ENCODE measurements at places on chromosomes 6 and 20.

DNA sequence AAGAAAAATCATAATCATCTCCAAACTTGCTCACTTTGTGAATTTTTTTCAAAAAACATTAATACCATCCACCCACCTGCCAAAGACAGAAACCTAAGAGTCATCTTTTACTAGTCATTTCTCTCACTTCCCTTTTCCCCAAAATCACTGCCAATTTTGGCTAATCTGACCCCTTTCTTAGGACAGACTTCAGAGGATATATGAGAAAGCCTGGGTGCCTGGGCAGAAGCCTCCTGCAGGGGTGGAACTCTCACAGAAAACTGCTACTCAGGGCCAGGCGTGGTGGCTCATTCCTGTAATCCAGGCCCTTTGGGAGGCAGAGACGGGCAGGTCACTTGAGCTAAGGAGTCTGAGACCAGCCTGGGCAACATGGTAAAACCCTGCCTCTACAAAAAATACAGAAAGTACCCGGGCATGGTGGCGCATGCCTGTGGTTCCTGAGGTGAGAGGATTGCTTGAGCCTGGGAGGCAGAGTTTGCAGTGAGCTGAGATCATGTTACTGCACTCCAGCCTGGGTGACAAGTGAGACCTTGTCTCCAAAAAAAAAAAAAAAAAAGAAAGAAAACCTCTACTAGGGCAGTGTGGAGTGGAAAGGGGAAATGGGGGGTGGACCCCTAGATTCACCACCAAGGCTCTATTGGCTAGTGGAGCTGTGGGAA is 3.8 kb downstream of the DEK start:
- no peak for DNase-seq
- H3K27ac ChIP-seq: no peak overlapping the region
- peaks cover 24% of the 10 kb centered on the region for H3K36me3 ChIP-seq
- H3K27me3 ChIP-seq: no peaks in the 10 kb centered on the region
- no peak overlapping the region for H3K4me3 ChIP-seq

GRCh38 chr6:143872201-143872600 is 7.9 kb downstream of the ZC2HC1B start:
- no peaks in the 10 kb centered on the region for H3K27me3 ChIP-seq
- no peak for DNase-seq
- no peak overlapping the region for H3K27ac ChIP-seq
- no peaks in the 10 kb centered on the region for H3K36me3 ChIP-seq
- H3K4me1 ChIP-seq: no peaks in the 10 kb centered on the region

DNA sequence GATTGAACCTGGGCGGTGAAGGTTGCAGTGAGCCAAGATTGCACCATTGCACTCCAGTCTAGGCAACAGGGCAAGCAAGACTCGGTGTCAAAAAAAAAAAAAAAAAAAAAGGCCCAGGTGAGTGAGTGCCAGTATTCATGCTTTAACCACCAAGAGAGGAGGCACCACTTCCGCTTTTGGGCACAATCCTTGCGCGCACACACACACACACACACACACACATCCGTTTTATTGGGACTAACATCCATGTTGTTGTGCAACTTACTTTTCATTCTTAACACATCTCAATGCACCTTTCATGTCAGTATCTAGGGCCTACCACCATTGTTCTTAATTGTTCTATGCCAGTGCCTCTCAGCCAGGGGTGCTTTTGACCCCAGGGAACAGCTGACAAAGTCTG is 263.0 kb downstream of the CDC5L start:
- no peak overlapping the region for H3K4me3 ChIP-seq
- H3K36me3 ChIP-seq: no peaks in the 10 kb centered on the region
- no peak overlapping the region for H3K27ac ChIP-seq
- peaks cover 6% of the 10 kb centered on the region for H3K4me1 ChIP-seq

DNA sequence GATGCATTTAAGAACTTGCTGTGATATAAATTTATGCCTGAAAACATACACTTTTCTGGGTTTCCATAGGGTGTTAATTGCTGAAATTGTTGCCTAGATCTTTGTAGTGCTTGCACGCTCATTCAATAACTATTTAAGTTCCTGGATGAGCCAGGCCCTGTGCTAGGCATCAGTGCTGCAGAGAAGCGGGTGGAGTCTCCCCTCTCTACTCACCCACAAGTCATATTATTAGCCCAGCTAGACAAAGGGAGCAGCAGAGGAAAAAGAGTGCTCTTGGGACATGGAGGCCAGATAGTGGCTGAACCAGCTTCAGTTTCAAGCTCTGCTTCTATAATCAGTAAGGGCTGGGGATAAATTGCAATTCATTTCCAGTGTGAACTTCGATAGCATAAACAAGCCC is 329.1 kb downstream of the TFAP2B start:
- H3K4me1 ChIP-seq: no peaks in the 10 kb centered on the region
- H3K27ac ChIP-seq: no peak overlapping the region
- H3K4me3 ChIP-seq: no peak overlapping the region
- no peaks in the 10 kb centered on the region for H3K36me3 ChIP-seq

DNA sequence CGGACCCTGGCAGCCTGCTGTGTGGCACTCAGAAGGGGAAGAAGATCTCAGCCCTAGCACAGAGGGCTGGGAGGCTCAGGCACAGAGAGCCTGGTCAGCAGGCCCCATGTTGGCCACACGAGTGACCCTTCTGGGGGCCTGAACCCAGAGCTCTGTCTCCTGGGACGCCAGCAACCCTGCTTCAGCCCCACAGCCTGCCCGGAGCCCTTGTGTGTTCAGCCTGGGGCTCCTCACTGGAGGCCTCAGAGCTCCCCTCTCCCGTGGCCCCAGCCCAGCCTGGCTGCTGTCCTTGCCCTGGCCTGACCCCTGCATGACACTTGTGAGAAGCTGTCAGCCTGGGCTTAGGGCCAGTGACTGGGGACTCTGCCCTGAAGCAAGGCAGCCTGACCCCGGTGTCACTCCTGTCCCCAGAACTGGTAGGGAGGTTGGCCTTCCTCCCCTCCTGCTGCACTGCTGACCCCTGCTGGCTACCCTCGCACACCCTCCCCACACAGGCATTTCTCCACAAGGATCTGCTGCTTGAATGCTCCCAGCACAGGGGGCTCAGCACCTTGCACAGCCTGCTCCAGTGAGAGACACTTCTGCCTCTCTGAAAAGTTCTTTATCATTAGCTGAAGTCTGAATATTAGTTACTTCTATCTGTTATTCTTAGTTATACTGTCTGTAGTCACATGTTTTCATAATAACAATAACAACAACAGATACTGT is 15.4 kb upstream of the IP6K3 start:
- H3K27ac ChIP-seq: peak overlapping the region; percentile 78
- H3K27me3 ChIP-seq: no peaks in the 10 kb centered on the region
- H3K4me3 ChIP-seq: peak overlapping the region; percentile 3
- H3K4me1 ChIP-seq: peaks cover 16% of the 10 kb centered on the region
- DNase-seq: peak; percentile 80

- peaks cover 66% of the 10 kb centered on the region for H3K36me3 ChIP-seq
- no peak overlapping the region for H3K4me3 ChIP-seq
- no peak for DNase-seq
- H3K4me1 ChIP-seq: peaks cover 42% of the 10 kb centered on the region
Observed at GRCh38 chr6:129501740-129502660, 208.0 kb downstream of the ARHGAP18 start.

DNA sequence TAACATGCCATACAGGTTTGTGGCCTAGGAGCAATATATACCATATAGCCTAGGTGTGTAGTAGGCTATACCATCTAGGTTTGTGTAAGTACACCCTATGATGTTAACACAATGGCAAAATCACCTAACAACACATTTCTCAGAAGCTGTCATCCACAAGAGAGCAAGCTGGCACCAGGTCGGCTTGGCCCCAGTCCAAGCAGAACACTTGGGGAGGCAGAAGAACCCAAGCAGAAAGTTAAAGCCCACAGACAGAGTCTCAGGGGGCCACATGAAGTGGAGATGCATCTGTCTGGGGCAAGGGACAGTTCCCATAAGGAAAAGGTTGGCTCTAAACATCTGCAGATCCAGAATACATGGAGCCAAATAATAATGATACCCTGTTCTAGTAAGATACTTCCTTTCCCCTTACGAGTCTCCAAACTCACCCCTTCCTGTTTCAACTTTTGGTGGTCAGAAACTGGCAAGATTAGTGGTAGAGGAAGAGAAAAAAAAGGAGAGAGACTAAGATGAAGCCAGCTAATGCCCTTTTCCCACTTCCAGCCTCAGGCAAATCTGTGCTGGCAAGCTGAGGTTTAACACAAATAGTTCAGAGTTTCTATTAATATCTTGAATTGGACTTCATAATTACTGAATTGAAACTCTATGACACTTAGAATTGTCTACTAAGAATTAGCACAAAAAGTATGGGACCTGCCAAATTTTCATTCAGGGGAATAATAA is 29.5 kb downstream of the TCF21 start:
- H3K36me3 ChIP-seq: no peaks in the 10 kb centered on the region
- H3K27me3 ChIP-seq: no peaks in the 10 kb centered on the region
- DNase-seq: no peak
- H3K4me1 ChIP-seq: peaks cover 11% of the 10 kb centered on the region
- no peak overlapping the region for H3K4me3 ChIP-seq

- no peaks in the 10 kb centered on the region for H3K4me1 ChIP-seq
- H3K27me3 ChIP-seq: no peaks in the 10 kb centered on the region
- no peak for DNase-seq
- no peak overlapping the region for H3K27ac ChIP-seq
- no peak overlapping the region for H3K4me3 ChIP-seq
- H3K36me3 ChIP-seq: no peaks in the 10 kb centered on the region
Observed at GRCh38 chr6:25481267-25481666, 170.7 kb upstream of the SCGN start.

DNA sequence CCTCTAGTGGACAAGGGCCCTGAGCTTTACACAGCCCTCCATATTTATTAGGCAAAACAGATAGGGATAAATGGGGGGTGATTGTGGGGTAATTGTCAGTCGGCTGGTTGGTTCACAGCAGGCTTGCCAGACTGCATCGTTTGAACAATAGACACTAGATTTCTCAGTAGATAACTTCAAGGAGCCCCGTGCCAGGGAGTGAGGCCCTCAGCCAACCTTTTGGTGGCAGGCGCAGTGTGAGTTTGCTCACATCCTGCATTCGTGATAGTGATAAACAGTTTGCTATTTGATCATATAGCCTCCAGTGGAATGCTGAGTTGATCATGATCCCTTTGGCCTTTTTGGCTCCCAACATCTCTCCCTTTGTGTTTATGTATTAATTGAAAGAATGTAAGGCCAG is 3.6 kb upstream of the ABHD12 start:
- no peaks in the 10 kb centered on the region for H3K27me3 ChIP-seq
- H3K36me3 ChIP-seq: no peaks in the 10 kb centered on the region
- H3K4me1 ChIP-seq: peaks cover 6% of the 10 kb centered on the region
- no peak overlapping the region for H3K4me3 ChIP-seq
- H3K27ac ChIP-seq: no peak overlapping the region

DNA sequence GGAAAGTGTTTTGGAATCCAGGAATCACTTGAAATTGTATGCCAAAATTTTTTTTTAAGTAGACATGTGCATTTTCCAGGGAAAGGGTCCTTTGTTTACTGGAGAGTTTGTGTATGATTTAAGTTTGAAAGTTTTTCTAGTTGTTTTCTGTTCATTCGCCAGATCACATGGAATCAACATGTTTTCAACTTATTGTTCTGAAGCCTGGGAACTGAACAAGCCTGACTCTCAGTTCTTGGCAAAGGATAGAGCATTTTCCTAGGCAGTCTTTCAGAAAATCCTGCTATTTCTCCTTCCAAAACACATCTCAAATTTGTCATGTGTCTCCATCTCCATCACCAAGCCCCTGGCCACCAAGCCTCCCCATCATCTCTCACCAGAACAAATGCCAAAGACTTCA is 374.8 kb downstream of the MAFB start:
- H3K36me3 ChIP-seq: no peaks in the 10 kb centered on the region
- no peak for DNase-seq
- peaks cover 15% of the 10 kb centered on the region for H3K4me1 ChIP-seq
- no peaks in the 10 kb centered on the region for H3K27me3 ChIP-seq
- no peak overlapping the region for H3K27ac ChIP-seq

GRCh38 chr6:66103354-66103753 is 396.3 kb upstream of the EYS start:
- H3K27me3 ChIP-seq: no peaks in the 10 kb centered on the region
- no peaks in the 10 kb centered on the region for H3K36me3 ChIP-seq
- H3K4me1 ChIP-seq: no peaks in the 10 kb centered on the region
- no peak for DNase-seq

GRCh38 chr6:128491610-128492206 is 28.7 kb downstream of the PTPRK start:
- H3K36me3 ChIP-seq: no peaks in the 10 kb centered on the region
- DNase-seq: peak; percentile 63
- H3K4me3 ChIP-seq: peak overlapping the region; percentile 58

GRCh38 chr6:22747571-22747970 is 178.2 kb downstream of the HDGFL1 start:
- no peaks in the 10 kb centered on the region for H3K4me1 ChIP-seq
- no peak overlapping the region for H3K27ac ChIP-seq
- H3K27me3 ChIP-seq: no peaks in the 10 kb centered on the region
- no peak for DNase-seq
- no peak overlapping the region for H3K4me3 ChIP-seq

DNA sequence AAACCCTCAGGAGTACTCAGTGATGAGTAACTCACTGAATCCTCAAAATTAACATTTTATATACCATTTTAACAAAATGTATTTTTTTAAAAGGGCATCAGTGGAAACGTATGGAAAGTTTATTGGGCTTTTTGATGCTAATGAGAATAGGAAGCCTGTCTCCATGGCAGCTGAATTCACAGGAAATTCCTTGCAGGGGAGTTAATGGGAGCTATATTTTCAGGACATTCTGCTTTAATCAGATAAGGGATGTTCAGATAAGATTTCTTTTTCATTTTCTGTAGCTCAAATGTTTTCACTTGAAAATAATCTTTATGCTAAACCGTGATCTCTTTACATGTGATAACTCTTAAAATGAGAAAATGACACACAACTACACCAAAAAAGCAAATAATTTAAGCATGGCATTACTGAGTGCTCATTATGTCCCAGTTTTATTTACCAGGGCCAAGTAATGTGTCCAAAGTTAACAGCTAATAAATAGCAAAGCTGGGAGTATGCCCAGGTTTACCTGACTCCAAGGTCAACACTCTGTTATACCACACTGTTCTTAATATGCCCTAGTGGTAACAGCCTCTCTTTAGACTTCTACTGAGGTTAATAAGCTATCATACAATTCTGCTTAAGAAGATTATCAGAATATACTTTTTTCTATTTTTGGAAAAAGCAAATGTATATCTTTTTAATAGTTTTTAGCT is 348.1 kb downstream of the GRIK2 start:
- H3K27me3 ChIP-seq: no peaks in the 10 kb centered on the region
- H3K4me3 ChIP-seq: no peak overlapping the region
- no peak for DNase-seq
- H3K36me3 ChIP-seq: no peaks in the 10 kb centered on the region
- H3K4me1 ChIP-seq: peaks cover 3% of the 10 kb centered on the region
- no peak overlapping the region for H3K27ac ChIP-seq
